ENCODE measurements at places on chromosomes 12 and 14.

- DNase-seq, result no peak
These were observed 192.1 kb upstream of the ALG10B start for GRCh38 chr12:38124247-38125012.

- no peak for DNase-seq
These were observed 32.7 kb upstream of the CCDC196 start for GRCh38 chr14:66453469-66453868.

GRCh38 chr12:57138526-57139272 is 8.7 kb downstream of the LRP1-AS start:
- DNase-seq, result no peak

DNA sequence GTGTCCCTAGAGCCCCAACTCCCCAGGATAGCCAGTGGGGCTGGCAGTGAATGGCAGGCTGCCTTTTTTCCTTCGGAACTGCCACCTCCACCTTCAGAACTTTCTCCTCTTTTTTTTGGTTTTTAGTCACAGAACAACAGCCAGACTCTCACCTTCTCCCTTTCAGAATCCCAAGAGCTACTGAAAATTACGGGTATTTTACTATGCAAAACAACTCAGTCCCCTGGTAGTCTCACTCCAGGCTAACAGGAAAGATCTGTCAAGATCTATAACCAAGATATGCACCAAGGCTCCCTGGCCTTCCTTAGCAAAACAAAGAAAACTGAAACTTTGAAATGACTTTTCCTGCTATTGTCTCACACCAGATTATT is 12.5 kb downstream of the PLEKHG6 start:
- no peak for DNase-seq

- DNase-seq, result no peak
These were observed 49.7 kb downstream of the KCNA1 start for GRCh38 chr12:4959381-4959780.
